Stimulated activated CD4-positive, alpha-beta T cell treated with anti-CD3 and anti-CD28 coated beads, Interleukin-2, amount 100 ng/mL, for 4 hours (primary cell): ENCODE measurements at places on chromosomes 11 and 22.

DNA sequence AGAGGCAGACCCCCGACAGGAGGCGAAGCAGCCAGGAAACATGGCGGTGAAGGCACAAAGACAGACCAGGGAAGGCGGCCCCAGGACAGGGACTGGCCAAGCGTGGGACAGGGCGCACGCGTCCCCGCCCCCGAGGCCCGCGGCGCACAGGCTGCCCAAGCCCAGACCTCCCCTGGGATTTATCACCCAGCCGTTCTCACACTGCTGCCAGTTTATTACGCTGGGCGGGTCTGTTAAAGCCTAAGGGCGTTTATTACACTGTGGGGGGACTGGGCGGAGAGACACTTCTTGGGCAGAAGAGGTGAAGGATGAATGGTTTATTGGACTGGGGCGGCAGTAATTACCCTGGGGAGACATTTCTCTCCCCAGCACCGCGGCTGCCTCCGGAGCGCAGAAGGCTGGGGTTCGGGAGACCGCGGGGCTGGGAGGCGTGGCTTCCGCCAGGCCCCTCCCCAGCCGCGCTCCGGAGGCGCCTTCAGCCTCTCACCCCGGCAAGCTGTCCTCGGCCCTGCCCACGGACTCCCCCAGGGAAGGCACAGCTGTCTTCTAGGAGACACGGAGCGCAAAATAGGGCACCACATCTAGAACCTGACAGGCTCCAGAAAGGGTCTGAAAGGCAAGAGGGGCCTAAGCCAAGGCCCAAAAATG is 47.1 kb downstream of the SLC22A12 start:
- no peak for DNase-seq

GRCh38 chr11:2750682-2751522 is 51.1 kb upstream of the KCNQ1OT1 start:
- DNase-seq = no peak

- DNase-seq = no peak
Observed at GRCh38 chr22:30865656-30866055, 102.9 kb downstream of the MORC2 start.

DNA sequence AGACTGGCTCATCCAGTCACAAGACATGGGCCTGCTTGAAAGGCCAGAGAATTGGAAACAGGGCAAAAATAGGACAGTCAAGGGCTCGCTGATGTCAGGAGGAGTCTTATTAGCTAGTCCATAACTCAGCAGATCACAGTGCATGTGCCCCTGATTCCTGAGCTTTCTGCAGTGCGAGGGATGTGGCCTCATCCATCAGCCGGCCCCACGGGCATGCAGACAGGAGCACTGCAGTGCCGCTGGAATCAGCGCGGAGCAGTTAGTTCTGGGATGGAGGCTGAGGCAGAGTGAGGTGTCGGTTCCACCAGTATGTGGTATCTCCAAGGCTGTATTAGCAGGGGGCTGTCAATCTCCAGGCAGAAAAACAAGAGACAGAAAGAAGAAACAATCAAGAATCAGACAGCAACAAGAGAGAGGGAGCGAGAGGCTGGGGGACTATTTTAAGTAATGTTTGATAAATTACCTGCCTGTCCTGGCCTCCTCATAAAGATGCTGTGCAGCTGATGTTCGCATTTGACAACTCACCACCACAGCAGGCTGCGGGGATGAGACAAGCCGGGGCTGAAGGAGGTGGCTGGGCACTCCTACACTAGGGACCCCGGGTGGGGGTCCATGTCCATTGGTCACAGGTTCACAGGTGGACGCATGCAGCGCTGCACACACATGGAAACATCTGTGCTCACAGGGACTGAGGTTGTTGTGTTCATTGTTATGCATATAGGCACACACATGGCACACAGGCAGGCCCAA is 167.2 kb downstream of the TRIM29 start:
- no peak for DNase-seq

DNA sequence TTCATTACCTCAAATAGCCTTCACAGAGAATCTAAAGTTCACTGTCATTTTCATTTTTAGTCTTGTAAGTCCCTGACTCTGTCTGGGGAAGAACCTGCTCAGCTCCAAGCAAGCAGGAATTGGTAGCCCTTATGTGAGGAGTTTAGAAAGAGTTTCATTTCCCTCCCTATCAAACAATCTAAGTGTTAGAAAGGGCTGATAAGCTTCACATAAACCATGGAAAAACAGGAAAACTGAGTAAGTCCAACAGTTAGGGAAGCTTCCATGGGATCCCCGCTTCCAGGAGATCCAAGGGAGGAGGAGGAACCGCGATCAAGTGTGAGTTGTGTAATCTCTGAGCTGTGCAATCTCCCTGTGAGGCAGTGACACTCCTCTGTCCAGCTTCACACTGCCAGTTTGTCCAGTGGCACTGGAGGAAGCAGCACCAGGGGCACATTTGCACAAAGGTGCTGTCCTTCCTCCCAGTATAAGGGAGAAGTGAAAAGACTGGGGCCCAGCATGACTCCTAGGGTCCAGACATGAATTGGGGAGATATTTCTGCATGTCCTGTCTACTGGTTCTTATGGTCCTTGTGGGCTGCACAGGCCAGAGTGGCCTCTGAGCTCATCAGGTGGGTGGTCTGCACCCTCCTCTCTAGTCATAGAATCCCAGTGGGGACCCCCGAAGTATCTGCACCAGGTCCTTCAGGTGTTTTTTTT is 4.3 kb downstream of the PRAME start:
- DNase-seq = no peak

GRCh38 chr11:61139387-61139786 is 21.8 kb downstream of the VPS37C start:
- no peak for DNase-seq

- no peak for DNase-seq
Observed at GRCh38 chr11:106329273-106330018, 252.0 kb downstream of the AASDHPPT start.

DNA sequence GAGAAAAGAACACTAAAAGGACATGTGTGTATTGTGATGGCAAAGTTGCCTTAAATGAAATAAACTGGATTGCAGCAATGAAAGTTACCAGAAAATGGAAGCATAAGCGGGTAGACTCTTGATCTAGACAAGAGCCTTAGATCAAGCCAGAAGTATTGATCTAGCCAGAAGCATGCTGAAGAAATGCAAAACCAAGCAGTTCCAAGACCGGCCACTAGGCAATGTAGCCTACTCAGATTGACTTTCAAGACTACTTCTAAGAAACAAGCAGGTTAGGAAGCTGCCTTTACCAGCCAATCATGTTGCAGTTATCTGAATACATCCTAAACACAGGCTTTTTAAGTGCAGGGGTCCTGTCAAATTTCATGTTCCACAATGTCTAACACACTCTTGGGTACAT is 54.6 kb downstream of the KCNA4 start:
- DNase-seq = no peak

- DNase-seq = no peak
Observed at GRCh38 chr22:36395055-36395849, 7.5 kb upstream of the MYH9 start.

GRCh38 chr22:45504373-45505341 is 2.0 kb downstream of the FBLN1 start:
- no peak for DNase-seq

DNA sequence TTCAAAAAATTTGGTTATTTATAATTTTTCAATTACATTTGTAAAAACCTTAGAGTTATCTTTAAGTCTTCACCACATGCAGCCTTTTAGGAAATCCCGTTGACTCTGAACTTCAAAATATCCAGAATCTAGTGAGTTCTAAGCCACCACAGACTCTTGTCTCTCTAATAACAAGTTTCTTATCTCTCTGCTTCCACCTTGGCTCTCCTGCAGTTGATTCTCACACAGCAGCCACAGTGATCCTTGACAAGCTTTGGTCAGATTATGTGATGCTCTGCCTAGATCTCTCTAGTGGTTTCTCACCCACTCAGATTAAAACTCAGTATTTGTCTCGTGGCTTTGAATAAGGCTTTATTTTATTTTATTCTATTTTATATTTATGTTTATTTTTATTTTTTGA is 8.6 kb downstream of the HSD17B12 start:
- DNase-seq = no peak

- DNase-seq = no peak
Observed at GRCh38 chr22:36922105-36922608, 8.7 kb downstream of the CSF2RB start.
